ENCODE measurements at places on chromosomes 2 and 18. TPM values are rescaled to one million over a fixed set of nuclear protein-coding genes. Genes with fewer than 3 reads are reported as not detected.

- DNase-seq: no peak
Measured at GRCh38 chr2:190412966-190413365, 4.8 kb downstream of the MFSD6 start.

DNA sequence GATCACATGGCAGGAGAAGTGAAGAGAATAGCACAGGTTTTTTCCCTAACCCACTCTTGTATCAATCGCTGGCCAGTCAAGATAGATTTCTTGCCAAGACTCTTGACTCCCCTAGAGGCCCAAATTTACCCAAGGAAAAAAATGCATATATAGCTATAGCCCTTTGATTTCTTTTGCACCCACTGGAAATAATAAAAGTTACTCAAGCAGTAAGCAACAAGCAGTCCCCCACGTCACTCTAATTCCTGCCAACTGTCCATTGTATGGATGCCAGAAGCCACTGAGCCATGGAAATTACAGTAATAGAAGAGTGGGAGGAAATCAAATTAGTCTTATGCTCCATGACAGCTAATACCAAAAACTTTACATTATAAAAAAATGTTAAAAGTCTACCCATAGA, 125.3 kb upstream of the SLC39A10 start:
- no peak for DNase-seq

- DNase-seq: no peak
Measured at GRCh38 chr2:204645018-204645773, 99.9 kb downstream of the PARD3B start.

- DNase-seq: no peak
Measured at GRCh38 chr2:8214036-8214615, 467.7 kb upstream of the ID2 start.

DNA sequence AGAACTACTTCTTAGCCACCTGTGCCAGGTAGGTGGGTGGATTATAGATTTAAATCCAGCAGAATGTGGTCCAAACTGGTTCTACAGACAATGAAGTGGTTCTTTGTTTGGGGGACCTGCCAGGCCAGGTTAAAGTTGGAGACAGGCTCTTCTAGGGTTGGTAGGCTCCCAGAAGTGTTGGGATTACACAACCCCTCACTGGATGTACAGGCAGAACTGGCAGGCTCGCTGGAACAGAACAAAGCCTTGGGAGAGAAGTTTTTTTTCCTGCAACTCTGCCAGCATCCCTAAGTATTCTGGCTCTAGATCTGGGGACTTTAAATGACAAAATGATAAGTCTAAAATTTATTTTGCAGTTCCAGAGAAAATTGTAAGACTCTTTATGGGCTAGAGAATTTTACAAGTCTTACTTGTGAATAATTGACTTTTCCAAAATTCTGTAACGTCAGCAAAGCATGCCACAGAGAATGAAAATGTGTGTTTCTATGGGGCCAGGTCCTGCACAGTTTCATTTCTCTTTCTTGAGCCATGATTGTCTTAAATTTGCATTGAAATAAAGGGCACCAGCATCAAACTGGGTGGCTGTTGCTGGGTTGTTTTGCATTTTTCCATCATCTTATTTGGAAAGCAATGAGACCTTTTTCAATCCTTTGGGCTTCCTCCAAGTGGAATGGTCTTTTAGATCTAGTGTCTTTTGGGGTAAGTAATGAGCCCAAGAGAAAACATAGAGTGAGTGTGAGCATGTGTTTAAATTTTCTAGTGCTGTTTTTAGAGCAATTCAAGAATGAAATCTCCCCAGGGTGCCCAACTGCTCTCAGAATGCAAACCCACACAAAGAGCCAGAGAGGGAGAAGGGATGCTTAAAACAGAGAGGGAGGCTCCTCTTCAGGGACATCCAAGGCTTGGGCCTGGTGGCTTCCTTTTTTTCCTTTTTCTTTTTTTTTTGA, 32.4 kb upstream of the ATL2 start:
- no peak for DNase-seq

DNA sequence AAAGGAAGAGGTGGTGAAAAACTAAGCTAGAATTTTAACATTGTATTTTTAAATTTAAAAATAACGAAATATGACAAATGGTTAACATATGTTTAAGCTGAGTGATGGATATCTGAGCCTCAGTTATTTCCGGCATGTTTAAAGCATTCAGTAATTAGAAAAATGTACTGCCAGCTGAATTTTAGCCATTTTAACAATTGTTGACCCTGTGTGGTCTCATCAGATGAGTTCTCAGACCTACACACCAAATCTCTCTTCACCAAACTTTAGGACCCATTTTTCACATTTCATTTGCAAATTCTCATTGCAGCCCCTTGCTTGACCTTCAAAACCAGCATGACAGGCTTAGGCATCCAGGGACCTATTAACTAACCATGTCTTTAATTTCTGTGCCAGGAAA, 91.5 kb upstream of the RGPD4 start:
- DNase-seq: no peak

DNA sequence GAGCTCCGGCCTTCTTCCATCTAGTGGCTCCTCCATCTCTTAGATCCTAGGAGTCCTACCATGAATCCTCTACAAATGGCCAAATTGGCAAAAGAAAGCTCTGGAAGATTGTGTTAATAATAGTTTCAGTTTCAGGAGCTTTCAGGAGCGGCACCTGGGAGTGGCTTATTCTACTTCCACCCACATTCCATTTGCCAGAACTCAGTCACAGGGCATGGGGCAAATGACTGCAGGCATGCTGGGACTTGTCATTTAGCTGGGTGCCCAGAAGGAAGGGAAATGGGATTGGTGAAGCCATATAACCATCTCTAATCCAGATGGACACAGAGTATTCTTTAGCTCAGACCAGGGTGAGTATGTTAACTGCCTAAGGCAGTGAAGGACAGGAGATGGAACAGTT, 3.6 kb upstream of the LRATD1 start:
- no peak for DNase-seq

GRCh38 chr2:16716024-16716423, 50.4 kb upstream of the CYRIA start:
- no peak for DNase-seq

- DNase-seq: no peak
Measured at GRCh38 chr2:169010633-169011460, 20.3 kb downstream of the ABCB11 start.

DNA sequence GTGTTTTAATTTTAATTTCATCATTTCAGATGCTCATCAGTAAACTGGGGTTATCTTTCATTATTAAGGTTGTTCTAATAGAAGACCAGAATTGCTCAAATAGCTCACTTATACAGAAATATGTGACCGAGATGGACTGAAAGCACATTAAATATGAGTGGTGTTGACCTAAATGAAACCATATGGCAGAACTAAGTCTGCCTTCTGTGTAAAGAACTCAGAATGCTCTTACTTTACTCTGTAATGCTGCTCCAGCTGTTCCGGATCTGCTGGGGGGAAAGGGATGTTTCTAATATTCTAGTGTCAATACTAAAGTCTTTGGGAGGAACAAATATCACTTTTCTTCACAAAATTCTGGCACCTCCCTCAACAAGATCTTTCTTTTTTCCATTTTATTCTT, 131.0 kb downstream of the DPP4 start:
- no peak for DNase-seq

DNA sequence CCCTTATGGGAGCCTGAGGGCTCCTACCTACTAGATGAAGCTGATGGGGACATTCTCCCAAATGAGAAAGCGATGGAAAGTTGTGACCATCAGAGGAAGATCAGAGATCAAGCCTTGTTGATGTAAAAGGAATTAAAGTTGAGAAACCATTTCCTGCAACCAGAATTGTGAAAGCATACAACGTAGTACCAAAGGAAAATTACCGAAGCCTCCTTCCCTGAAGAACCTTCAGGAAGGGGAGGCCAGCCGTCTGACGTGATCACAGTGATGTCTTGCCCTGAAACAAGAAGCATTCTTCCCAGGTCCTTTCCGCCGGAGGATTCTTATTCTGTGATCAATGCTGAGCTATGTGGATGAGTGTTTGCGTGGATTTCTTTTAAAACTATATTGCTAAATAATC, 211.6 kb upstream of the TNP1 start:
- DNase-seq: no peak

- no peak for DNase-seq
Measured at GRCh38 chr2:235084424-235084823, 132.6 kb downstream of the SH3BP4 start.

DNA sequence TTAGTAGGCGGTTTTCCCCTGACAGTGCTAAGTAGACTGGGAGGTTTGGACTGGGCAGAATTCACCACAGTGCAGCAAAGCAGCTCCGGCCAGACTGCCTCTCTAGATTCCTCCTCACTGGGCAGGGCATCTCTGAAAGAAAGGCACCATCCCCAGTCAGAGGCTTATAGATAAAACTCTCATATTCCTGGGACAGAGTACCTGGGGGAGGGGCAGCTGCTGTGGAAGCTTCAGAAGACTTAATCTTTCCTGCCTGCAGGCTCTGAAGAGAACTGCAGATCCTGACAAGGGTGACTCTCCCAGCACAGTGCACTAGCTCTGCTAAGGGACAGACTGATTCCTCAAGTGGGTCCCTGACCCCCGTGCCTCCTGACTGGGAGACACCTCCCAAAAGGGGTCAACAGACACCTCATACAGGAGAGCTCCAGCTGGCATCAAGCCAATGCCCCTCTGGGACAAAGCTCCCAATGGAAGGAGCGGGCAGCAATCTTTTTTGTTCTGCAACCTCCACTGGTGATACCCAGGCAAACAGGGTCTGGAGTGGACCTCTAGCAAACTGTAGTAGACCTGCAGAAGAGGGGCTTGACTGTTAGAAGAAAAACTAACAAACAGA, 266.8 kb upstream of the CRIM1 start:
- DNase-seq: no peak

DNA sequence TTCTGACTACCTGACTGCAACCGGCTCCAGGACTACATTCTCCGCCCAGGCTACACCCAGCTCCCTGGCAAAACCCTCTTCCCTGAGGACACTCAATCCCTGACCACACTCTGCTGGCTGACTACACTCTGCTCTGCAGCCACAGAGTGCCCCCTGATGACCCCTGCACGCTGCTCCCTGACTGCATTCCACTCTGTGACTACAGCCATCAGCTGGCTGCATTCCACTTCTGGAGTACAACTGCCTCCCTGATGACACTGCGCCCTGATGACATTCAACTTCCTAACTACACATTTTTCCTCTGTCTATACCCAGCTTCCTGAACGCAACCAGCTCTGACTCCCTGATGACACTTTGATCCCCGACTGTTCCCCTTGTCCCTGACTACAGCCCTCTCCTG, 71.3 kb upstream of the NRXN1 start:
- no peak for DNase-seq

- no peak for DNase-seq
Measured at GRCh38 chr2:221518935-221519625, 53.0 kb downstream of the EPHA4 start.

DNA sequence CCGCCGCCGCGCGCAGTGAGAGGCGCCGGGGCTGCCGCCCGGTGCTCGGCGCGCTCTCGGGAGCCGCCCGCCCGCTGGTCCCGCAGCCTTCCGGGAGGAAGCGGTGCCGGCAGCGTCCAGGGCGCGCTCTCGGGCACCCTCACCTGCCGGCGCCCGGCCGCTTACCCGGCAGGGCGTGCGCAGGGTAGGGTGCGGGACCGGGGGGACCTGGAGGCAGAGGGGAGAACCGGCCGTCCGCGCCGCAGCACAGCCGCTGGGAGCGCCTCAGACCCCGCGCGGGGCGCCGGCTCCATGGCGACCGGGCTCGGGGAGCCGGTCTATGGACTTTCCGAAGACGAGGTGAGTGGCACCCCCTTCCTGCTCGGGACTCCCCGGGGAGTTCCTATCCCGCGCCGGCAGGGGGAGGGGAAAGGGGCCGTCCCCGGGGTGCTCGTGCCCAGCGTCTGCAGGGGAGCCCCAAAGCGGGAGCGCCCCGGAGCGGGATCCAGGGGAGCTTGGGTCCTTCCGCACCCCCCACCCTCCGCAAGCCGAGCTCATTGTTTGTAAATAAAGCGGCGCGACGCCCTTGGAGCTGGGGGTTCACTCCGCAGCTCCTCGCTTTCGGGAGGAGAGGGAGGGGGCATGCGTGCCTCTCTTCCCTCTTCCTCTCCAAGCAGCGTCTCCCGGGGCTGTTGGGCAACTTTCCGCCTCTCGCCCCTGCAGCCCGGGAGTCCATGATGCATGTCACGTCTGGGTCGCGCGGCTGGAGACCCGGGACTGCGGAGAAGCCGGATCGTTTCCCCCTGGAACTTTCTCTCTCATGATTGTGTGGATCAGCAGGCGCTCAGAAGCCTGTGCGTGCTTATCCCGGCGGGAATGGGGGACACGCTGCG, 580 bp downstream of the NEDD4L start:
- DNase-seq: peak; percentile 28

DNA sequence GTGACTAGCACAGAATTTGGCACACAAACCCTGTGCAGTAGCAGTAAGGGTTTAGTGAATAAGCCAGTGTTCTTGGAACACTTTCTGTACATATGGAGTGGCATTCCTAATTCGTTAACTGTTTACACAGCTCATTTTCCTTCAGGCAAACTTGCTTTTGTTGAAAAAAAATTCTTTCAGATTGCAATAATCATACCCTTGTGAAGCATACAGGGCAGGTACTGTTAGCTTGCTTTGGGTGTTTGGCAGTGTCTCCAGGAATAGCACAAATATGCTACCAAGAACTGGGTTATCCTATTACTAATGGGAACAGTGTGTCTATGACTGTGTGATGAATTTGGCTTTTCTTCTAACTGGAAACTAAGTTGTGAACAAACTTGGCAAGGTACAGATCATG, 33.4 kb downstream of the UGP2 start:
- DNase-seq: no peak

- no peak for DNase-seq
Measured at GRCh38 chr2:230439590-230439989, 23.6 kb downstream of the SP100 start.

GRCh38 chr2:27216416-27217137, 592 bp upstream of the CAD start:
- no peak for DNase-seq

- no peak for DNase-seq
Measured at GRCh38 chr2:205915130-205915524, 170.8 kb downstream of the INO80D start.

GRCh38 chr18:25067275-25068025, 284.5 kb downstream of the ZNF521 start:
- DNase-seq: no peak

- DNase-seq: no peak
Measured at GRCh38 chr18:3170441-3171161, 49.2 kb downstream of the MYOM1 start.

- DNase-seq: no peak
Measured at GRCh38 chr2:166361351-166362153, 14.2 kb downstream of the SCN9A start.

GRCh38 chr2:45684756-45685155, 33.3 kb downstream of the PRKCE start:
- no peak for DNase-seq

CCDC178 gene
- not detected for total RNA-seq

TFCP2L1 gene
- 0.02 TPM for total RNA-seq

INO80B gene
- total RNA-seq: 67.8 TPM

CAMKMT gene
- 13.4 TPM for total RNA-seq

MSH2 gene
- 73.3 TPM for total RNA-seq

FAM237A gene
- not detected for total RNA-seq

FHL2 gene
- 2.3 TPM for total RNA-seq

SP5 gene
- not detected for total RNA-seq

AGXT gene
- total RNA-seq: not detected

SOX11 gene
- not detected for total RNA-seq

TACR1 gene
- not detected for total RNA-seq

SPATA3 gene
- total RNA-seq: not detected
